HFF-Myc (cell line): ENCODE measurements at places on chromosomes 3 and 15.

DNA sequence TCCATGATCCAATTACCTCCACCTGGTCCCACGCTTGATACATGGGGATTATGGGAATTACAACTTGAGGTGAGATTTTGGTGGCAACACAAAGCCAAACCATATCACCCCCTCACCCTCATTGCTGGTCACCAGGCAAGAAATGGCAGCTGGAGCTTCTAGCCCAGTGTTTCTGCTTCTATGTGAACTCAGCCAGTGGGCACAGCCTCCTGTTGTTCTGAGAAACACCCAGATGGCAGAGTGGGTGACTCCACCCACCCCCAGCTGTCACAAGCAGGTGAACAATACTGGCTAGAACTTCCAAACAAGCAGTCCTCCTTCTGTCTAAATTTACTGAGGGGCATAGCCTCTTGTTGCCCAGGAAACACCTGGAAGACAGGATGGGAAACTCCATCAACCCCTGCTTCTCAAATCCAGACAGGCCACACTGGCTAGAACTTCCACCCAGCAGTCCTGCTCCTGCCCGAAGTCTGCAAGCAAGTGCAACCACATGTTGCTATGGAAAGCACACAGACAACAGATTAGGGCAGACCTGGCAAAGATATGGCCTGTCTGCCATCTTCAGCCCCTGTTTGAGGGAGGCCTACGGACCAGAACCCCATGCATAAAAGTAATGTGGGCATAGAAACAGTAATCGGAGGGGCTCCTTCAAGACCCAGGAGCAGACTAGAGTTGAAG lies 114.1 kb downstream of the DTWD1 start:
- DNase-seq: no peak

DNA sequence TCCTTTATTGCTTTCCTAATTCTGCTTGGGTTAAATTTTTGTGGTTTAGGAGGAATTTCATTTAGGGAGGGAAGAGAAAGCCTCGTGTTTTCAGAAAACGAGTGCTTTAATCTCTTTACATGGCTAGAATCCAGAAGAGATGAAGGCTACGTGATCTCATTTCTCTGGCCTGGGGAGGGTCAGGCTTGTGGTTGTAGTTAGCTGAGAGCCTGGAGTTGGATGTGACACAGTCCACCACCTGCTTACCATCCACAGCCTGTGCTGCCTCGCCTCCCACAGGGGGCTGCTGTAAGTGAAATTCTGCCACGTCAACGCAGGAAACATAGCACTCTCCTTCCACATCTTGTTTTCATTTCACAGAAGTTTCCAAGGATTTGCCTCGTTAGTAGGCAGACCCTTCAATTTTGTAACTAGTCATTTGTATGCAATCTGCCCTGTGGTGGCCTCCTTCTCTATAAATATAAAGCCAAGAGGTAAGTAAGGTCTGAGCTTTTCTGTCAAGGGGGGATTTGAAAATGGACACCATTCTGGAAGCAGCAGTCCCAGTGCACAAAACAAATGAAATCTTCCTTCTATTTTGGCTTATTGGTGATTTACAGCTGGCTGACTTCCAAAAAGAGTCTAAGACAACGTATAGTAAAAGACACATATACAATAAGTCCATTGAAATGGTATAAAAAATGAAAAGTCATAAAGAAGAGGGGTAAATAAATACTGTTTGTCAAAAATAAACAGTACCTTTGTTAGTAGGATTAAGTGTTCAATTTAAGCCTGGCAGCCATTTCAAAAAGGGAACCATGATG lies 3.4 kb downstream of the GXYLT2 start:
- peak; percentile 99 for DNase-seq

DNA sequence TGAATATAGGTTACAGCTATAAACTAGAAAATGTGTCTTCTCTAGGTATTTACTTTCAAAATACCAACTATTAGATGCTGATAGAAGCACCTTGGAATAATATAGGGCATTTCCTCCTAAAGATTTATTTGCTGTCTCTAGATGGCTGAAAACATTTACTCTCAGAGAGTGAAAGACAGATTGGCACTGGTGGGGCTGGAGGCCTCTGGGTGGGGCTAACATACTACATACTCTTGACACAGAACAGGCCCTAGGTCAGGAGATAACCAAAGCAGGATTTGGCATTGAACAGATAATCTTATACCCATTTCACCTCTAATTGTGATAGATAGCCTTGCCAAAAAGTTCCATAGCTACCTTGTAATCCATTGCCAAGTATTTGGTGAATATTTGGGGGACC lies 253.3 kb upstream of the TBC1D5 start:
- DNase-seq: no peak

DNA sequence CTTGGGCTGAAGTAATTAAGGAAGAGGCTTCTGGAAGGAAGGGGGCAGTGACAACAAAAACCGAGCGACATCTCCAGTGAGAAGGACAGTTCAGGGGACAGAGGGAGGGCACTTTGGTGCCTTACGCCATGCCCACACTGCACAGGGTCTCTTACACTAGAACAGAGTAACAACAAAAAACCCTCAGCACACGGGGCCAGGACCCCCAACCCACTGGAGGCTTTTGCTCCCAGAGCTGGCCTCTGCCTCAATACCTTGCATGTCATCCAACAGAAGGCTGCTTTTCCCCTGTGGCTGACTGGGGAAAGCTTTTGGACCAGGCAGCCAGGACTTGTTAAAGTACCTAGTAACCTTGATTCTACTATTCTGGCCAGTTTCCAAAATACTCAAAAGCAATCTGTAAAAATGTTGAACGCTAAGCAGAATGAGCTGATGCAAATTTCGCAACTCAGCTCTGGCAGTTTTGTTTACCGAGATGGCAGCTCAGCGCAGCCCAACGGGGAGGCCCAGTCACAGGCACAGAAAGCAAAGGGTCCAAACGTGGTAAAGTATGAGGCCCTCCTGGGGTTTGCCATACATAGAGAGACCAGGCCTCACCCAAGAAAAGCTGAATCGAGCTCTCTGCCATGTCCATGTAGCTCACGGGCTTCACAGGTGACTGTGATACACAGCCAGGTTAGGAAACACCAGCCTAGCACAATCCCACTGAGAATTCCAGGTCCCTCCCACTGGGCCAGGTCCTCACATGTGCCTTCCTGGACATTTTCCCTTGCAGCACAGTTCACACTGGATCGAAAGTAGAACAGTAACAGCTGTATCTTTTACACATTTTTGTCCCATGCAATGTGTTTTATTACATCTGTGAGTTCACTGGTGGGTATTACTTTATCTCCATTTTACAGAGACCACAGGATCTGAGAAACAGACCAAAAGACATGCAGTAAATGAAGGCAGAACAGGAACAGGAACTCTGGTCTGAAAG lies 6.0 kb downstream of the CHCHD4 start:
- DNase-seq: no peak

- DNase-seq: no peak
Observed at GRCh38 chr3:42996633-42997075, 17.5 kb downstream of the GASK1A start.

- DNase-seq: no peak
Observed at GRCh38 chr3:108420926-108421325, 89.5 kb downstream of the MYH15 start.

DNA sequence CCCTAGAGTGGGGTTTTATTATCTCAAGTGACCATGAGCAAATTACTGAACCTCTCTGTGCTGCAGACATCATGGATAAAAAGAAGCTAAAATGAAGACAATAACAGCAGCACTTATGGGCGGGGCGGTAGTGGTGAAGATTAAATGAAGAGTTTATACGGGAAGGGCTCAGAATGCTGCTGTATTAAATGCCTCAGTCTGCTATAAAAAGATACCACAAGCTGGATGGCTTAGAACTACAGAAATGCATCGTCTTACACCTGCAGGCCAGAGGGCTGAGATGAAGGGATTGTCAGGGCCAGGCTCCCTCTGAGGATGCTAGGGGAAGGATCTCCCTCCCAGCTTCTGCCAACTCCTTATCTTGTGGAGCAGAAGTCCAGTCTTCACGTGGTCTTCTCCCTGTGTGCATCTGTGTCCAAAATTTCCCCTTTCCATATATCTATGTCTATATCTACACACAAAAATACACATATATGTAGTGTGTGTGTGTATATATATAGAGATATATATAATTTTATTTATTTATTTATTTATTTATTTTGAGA lies 2.9 kb downstream of the ALG1L2 start:
- no peak for DNase-seq

GRCh38 chr3:45559560-45560118 lies 34.9 kb upstream of the LIMD1 start:
- no peak for DNase-seq

DNA sequence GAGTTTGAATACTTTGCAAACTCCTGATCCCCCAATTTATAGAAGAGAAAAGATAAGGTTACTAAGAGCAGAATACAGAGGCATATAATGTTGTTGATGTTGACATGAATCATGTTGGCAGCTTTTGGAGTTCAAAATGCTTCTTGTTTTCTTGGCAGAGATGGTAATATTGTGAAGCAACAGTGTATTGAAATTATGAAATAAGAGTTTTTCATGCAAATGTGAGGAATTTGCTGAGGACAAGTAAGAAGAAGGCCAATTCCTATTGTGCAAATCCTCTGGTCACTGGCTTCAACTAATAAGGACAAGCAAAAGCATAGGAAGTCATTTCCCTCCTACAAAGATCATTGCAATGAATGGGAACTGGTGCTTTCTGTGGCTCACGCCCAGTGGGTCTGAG lies 126.9 kb upstream of the CHL1 start:
- no peak for DNase-seq

DNA sequence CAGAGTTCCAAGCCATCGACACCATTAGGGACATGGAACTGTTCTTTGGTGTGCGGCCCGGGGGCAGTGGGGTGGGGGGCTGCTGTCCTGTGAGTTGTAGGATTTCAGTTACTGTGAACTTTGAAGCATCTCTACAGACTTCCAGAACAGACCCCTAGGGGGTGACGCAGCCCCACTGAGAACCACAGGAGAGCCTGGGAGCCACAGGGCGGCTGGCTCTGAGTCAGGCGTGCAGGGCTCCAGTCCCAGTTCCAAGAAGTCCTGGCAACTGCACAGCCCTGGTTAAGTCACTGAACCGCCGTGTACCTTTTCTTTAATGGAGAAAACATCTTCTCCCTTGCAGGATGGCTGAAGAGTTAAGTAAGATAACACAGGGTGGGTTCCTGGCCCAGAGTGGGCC lies 23.5 kb upstream of the LRTM1 start:
- peak; percentile 63 for DNase-seq

DNA sequence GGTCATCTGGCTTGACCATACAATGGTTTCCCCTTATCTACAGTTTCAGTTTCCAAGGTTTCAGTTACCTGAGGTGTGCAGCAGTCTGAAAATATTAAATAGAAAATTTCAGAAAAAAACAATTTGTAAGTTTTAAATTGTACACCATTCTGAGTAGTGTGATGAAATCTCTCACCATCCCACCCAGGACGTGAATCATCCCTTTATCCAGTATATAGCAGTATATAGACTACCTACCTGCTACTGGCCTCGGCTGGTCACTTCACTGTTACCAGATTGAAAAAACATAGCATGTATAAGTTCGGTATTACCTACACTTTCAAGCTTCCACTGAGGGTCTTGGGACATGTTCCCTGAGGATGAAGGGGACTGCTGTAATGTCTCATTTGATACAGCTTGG lies 12.0 kb downstream of the ARIH1 start:
- DNase-seq: no peak

GRCh38 chr3:122186372-122186771 lies 2.9 kb downstream of the CASR start:
- DNase-seq: no peak

DNA sequence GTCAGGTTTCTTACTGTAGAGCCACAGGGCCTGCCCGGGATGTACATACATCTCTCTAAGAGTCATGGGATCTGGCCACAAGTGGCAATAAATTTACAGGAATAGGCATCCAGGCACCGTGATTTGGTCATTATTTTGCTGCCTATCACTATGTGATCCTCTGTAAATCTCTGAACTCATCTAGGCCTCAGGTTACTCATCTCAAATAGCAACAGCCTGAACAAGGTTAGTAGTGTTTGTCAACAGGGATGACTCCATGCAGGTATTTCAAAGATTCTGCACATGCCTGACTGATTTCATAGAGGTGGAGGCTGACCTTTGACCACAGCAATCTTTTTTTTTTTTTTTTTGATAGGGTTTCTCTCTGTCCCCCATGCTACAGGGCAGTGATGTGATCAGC lies 88.8 kb upstream of the TBL1XR1 start:
- no peak for DNase-seq

DNA sequence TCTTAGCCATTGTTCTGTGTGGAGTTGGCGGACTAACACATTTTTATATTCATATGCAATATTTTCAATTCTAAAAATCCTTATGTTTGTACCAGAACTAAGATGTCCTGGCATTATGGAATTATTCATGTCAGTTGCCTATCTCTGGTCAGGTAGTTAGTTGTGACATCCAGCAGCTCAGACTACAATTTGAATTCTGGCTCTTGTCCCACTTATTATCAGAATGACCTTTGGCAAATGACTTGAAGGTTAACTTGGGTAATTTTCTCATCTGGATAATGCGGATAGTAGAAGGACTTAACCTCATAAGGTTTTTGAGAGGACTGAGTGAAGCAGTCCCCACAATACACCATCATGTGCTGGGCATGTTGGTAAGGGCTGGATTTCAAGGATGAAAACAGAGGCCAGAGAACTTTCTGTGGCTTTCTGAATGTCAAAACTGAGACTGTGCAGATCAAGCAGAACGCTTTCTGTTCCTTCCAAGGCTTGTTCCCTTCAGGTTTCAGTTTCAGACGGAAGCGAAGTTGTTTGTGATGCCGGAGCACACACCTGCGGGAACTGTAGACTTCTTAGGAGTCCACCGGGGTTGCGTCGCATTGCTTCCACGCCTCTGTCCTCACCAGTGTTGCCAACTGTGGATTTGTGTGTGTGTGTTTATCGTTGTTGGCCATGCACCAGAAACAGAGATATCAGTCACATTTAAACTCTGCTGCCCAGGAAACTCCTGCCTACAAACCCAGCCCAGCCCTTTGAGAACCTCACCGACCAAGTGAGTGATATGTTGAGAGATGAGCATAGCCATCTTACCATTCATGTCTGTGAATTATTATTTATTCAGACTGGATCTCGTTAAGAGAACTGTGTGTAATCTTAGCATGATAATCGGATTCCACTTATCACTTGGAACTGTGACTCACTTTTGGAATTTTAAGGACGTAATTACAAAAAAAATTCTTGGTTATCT lies 76.0 kb downstream of the PTPRG start:
- DNase-seq: no peak

- no peak for DNase-seq
Observed at GRCh38 chr15:48031466-48031865, 89.3 kb upstream of the SLC24A5 start.
